ENCODE measurements at places on chromosomes 5 and 9.

DNA sequence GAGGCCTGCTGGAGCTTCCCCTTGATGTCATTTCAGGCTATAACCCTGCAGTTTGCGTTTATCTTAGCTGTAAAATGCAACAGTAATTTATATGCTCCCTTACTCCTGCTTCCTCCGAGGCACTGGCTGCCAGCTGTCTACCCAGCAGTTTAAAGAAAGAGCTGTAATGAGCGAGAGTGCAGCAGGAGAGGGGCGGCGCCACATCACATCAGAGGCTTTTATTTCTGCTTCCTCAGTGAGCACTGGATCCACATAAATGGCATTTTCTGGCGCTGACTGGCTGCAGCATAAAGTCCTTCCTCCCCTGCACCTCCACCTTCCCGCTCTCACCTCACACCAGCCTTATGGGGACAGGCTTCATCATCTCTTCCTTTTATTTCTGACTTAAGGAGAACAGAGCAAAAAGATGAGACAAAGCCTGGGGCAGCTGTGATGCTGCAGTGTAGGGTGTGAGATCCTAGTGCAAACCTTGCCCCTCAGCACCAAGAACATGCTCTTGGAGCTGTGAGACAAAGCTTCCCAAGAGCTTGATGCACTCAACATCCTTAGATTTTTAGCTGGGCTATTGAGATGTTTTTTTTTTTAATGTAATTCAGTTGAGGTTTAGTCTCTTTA, 829.6 kb upstream of the ZNF608 start:
- no peak for DNase-seq

DNA sequence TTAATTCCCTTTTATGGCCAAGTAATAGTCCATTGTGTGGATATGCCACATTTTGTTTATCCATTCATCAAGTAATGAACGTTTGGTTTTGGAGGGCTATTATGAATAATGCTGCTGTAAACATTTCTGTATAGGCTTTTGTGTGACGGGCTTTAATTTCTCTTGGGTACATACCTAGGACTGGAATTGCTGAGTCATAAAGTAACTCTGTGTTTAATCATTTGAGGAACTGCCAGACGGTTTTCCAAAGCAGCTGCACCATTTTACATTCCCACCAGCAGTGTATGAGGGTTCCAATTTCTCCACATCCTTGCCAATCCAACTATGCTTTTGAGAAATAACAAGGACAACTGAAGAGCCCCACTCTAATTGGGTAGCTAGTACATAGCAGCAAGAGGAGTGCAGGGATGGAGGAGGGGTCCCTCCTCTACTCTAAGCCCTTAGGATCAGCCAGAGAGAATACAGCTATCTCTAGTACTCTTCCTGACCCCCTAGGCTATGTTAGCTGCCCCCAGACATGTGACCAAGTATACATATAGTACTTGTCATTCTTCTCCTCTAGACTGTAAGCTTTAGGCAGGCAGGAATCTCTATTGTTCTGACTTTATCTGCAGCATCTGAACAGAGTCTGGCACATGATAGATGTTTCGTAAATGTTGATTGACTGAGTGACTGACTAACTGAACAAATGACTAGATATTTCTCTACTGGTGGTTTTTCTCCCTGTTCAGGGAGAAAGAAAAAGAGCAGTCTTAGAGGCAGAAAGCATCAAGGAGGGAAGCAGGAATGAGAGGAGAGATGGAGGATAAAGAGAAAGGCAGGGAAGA, 22.1 kb upstream of the MATR3 start:
- peak; percentile 47 for DNase-seq

DNA sequence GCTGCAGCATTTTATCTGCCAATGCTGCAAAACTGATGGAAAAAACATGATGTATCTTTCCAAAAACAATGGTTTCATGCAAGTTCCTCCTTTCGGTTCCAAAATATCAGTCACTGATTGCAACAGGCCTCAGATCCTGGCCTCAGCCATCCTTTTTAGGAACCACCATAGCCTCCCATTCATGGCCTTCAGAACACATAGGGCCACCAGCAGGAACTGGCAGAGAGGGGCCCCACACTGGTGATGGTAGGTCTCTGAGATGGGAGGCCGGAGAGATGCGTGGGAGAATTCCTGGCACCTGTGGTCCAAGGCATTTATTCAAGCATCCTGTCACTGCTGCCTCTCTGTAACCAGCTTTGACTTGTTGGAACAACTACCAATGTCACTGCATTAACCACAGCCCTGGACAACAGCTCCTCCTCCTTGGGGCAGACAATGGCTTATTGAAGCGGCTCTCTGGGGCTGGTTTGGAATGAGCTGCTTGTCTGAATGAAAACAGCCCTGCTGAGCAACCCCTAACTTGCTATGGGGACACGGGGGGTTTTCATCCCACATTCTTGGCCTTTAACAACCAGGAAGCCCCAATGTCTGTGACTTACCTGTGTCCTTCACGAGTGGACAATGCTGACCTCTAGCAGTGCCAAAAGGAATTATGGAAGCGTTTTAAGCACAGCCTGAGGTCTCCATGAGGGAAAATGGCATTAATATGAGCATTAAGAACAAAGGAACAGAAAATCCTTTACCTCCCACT, 108.1 kb downstream of the LHFPL2 start:
- DNase-seq: no peak

GRCh38 chr5:141196363-141196762, 3.1 kb upstream of the PCDHB11 start:
- DNase-seq: no peak

GRCh38 chr5:180172447-180173197, 36.4 kb downstream of the RASGEF1C start:
- no peak for DNase-seq
